Dermis microvascular lymphatic vessel endothelial cell (primary cell): ENCODE measurements at places on chromosomes 1 and 21. TPM values are rescaled to one million over a fixed set of nuclear protein-coding genes. Genes with fewer than 3 reads are reported as not detected.

OR2T5 gene
- total RNA-seq: not detected in 2 replicates

TMEM79 gene
- 0.51 and 0.90 TPM in 2 replicates for total RNA-seq

CREB3L4 gene
- total RNA-seq: 6.8 and 8.7 TPM in 2 replicates

CAMK2N1 gene
- total RNA-seq: 0.76 and 1.0 TPM in 2 replicates

- peak; percentile 87 for DNase-seq
Measured at GRCh38 chr1:9753121-9753531, 70.6 kb downstream of the CLSTN1 start.

DNA sequence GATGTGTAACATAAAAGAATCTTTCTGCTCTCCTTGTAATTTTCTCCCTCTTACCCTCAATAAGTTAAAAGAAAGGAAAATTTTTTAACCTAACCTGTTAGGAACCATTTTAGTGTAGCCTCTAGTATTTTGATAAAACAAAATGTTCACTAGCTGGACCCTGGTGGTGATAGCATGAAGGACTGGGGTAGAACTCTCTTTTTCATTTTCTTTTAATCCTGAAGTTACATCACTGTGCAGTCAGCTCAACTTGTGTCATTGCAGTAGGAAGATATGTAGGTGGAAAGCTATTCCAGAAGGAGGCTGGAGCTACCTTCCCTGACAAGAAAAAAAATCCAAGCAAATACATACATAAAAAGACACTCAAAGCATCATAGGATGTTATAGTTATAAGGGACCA lies 39.3 kb downstream of the NFIA start:
- DNase-seq: no peak

- no peak for DNase-seq
Measured at GRCh38 chr21:32334980-32335531, 36.4 kb downstream of the MRAP start.

DNA sequence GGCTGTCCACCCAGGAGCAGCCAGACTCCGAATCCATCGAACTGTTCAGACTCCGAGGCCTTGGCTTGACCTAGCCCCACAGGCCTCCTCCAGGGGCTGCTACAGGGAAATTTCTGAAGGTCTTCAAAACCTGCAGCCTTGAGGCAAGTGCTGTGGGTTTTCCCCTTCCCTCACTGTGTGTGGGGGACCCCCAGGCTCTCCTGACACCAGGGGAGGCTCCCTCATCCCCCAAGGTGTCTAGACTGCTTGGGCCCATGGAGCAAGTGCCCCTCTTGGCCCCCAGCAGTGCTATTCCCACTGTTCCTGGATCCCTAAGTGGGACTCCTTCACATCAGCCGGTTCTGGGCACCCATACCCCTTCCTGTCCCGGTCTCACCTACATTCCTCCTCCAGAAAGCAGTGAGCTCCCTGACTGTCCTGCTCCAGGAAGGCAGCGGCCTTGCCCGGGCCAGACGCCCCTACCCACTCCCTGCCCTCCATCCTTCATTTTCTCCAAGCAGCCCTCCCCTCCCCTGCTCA lies 814 bp downstream of the PAQR7 start:
- DNase-seq: no peak

- no peak for DNase-seq
Measured at GRCh38 chr1:29870621-29871020, 634.3 kb downstream of the PTPRU start.

DNA sequence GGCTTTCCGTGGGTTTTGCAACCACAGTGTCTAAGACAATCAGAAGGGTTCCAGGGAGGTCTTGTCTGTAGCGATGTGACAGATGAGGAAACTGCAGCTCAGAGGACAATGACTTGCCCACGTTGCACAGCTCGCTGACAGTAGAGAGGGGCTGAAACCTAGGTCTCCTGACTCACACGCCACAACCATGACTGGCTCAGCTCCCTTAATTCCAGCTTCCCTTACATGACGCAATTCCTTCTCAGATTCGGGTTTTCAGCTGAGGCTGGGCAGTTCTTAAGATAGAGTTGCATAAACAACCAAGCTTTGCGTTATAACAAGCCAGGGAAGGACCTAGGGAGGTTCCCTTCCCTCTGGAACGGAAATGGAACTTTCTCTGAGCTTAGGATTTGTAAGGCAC lies 36.3 kb downstream of the DHCR24 start:
- no peak for DNase-seq

GRCh38 chr1:64292399-64292798 lies 89.0 kb downstream of the UBE2U start:
- peak; percentile 69 for DNase-seq

DNA sequence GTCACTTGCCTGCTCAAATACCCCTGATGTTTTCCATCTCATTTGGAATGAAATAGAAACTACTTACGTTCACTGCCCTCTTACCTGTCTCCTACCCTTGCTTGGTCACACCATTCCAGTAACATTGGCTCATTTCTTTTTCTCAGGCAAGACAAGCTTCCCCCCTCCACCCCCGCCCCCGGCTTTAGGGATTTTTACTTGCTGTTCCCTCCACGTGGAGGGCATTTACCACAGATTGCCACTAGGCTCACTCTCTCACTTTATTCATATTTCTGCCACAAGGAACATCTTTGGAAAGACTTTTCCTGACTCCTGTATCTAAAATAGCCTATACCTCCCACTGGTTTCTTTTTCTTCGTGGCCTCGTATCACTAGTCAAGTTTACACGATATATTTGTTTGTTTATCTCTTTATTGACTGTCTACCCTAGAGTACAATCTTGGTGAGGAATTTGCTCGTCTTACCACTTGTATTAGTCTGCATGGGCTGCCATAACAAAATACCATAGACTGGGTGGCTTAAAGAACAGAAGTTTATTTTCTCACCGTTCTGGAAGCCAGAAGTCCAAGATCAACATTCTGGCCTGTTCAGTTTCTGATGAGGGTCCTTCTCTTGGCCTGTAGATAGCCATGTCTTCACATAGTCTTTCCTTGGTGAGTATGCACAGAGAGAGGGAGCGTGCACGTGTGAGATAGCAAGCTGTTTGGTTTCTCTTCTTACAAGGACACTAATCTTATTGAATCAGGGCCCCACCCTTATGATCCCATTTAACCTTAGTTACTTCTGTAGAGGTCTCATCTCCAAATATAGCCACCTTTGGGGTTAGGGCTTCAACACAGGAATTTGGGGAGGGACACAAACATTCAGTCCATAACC lies 126.2 kb downstream of the NRDC start:
- DNase-seq: no peak

DNA sequence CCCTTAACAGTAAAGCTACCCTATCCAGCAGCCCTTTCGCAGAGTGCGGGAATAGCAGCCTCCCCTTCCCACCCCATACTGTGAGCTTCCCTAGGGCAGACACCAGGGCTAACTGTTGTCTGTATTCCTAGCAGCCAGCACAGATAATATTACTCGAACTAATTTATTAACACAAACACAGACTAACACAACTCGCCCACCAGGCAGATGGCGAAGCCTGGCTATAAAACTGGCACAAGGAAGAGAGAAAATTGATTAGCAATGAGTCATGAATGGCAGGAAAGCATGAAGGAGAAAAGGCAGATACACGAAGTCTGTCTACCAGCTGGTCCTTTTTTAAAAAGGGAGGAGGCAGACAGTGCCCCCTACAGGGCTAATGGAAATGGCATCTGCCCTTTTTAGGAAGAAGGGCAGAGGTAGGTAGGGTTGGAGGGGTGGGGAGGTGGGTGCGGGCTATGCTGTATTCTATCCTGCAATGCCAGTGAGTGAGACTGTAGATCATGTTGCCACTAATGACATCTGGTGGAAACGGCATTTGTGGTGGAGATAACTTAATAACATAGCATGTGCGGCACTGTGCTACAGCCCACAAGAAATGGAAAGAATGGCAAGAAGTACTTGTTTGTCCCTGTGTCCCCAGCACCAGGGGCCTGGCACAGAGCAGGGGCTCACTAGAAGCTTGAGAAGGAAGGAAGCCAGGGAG lies 30.6 kb upstream of the CTPS1 start:
- peak; percentile 80 for DNase-seq
